ENCODE measurements at places on chromosomes 7 and 10.

- peak overlapping the region; percentile 79 for H3K4me3 ChIP-seq
- H3K4me1 ChIP-seq: peaks cover 22% of the 10 kb centered on the region
Measured at GRCh38 chr10:103192089-103192450, 1.0 kb downstream of the NT5C2 start.

DNA sequence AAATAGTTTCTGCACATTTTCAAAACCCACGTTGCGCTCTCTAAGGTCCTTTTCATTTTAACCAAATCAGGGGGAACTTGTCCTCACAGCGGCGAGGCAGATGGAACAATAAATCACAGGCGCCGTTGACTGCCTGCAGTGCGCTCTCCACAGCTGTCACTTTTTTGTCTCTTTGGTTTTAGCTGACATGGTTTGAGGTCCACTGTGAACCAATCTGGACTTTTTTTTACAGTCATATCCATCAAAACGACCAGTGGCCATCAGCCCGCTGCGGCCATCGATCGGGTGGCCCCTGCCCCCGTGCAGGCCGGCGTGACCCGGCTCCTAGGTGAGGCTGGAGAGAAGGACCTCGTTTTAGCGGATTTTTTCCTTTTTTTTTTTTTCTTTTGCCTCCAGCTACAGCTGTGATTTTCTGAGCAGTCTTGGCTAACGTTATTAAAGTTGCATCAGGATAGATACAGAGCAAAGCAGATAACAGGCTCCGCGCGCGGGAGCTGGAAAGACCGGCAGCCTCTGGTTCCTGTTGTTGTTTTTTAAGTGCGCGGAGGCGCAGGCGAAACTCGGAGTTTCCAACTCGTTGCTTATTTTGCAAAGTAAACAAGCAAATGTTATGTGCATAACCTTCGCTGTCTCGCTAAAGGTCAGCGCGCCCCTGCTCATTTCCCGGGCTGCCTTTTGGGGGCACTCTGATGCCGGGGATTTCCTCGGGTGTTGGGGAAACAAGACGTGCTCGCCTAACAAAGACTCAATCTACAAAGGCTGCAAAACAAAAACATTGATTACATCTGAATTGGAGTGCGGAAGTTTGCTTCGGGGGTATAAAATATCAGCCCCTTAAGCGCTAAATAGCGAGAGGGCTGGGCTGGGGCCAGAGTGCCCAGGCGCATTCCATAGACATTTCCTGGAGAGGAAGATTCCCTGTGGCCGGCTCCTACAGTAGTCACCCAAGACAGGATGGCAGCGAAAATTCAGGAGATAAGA is 414.8 kb upstream of the MKI67 start:
- DNase-seq: no peak
- no peak overlapping the region for H3K4me3 ChIP-seq
- peaks cover 54% of the 10 kb centered on the region for H3K27me3 ChIP-seq

- no peaks in the 10 kb centered on the region for H3K27me3 ChIP-seq
- no peak for DNase-seq
- no peaks in the 10 kb centered on the region for H3K36me3 ChIP-seq
- no peak overlapping the region for H3K27ac ChIP-seq
Measured at GRCh38 chr7:30169579-30169978, 34.8 kb downstream of the MTURN start.

- no peaks in the 10 kb centered on the region for H3K27me3 ChIP-seq
- H3K36me3 ChIP-seq: no peaks in the 10 kb centered on the region
- H3K27ac ChIP-seq: no peak overlapping the region
- no peak for DNase-seq
- H3K4me1 ChIP-seq: no peaks in the 10 kb centered on the region
Measured at GRCh38 chr7:82665966-82666507, 222.5 kb upstream of the CACNA2D1 start.

GRCh38 chr7:496528-497295 is 22.9 kb downstream of the PDGFA start:
- H3K27me3 ChIP-seq: no peaks in the 10 kb centered on the region
- no peak overlapping the region for H3K4me3 ChIP-seq
- H3K27ac ChIP-seq: no peak overlapping the region
- no peak for DNase-seq
- no peaks in the 10 kb centered on the region for H3K36me3 ChIP-seq

GRCh38 chr7:86469680-86470295 is 173.9 kb upstream of the GRM3 start:
- H3K27me3 ChIP-seq: no peaks in the 10 kb centered on the region
- no peaks in the 10 kb centered on the region for H3K4me1 ChIP-seq
- DNase-seq: no peak

DNA sequence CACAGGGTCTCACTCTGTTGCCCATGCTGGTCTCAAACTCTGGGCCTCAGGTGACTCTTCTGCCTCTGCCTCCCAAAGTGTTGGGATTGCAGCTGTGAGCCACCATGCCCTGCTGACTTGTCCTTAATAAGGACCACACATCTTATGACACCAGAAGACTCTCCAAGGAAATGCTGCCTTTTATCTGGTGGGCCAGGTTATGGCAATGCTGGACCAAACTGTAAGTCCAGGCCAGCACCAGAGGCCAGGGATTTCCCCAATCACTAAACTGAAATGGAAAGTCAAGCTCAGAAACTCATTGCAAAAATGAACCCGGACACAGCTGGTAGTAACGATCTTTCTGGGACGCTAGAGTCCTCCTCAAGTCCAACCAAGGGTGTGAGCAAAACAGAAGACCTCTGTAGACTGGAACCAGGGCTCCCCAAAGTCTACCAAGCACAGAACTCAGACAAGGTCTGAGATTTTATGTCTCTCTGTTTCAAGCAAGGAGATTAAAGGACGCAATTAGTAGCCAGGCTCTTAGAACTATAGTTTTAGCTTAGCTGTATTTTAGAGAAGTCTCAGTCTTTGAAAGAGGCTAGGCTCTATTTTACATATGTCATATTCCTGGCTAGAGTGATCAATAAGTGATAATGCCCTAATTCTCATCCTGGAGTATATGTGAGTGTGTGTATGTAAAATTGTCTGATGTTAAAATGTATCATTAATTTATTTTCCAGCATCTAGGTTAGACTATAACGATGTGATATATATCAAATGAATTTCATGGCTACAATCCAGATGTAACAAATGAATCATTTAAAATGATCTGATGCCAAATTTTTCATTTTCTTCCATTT is 74.0 kb upstream of the ITGB1 start:
- H3K36me3 ChIP-seq: no peaks in the 10 kb centered on the region
- no peak for DNase-seq
- H3K27ac ChIP-seq: no peak overlapping the region
- H3K4me1 ChIP-seq: peaks cover 43% of the 10 kb centered on the region
- H3K4me3 ChIP-seq: no peak overlapping the region

DNA sequence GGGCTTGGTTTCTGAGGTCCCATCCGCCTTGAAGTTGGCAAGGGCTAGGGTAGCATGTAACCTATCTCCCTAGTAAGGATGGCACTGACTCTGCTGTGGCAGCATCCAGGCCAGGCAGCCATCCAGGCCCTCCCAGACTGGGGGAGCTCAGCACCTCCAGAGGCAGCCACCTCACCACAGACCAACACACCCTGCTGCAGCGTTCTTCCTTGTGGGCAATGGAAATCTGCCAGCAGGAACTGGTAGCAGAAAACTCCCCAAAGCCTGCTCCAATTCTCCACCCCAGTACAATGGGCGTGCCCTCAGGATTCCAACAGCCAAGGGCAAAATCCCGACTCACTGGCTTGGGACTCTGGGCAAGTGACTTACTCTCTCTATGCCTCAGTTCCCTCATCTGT is 27.5 kb downstream of the DLG5 start:
- H3K27me3 ChIP-seq: no peaks in the 10 kb centered on the region
- no peaks in the 10 kb centered on the region for H3K36me3 ChIP-seq
- no peak for DNase-seq
- no peak overlapping the region for H3K27ac ChIP-seq
- H3K4me1 ChIP-seq: no peaks in the 10 kb centered on the region

All from CD4-positive, alpha-beta T cell (primary cell).